ENCODE measurements at places on chromosomes 11 and 22.

GRCh38 chr11:130129922-130130321 lies 29.7 kb upstream of the ST14 start:
- no peak for DNase-seq

GRCh38 chr11:108927791-108928545 lies 263.1 kb downstream of the DDX10 start:
- DNase-seq: no peak

DNA sequence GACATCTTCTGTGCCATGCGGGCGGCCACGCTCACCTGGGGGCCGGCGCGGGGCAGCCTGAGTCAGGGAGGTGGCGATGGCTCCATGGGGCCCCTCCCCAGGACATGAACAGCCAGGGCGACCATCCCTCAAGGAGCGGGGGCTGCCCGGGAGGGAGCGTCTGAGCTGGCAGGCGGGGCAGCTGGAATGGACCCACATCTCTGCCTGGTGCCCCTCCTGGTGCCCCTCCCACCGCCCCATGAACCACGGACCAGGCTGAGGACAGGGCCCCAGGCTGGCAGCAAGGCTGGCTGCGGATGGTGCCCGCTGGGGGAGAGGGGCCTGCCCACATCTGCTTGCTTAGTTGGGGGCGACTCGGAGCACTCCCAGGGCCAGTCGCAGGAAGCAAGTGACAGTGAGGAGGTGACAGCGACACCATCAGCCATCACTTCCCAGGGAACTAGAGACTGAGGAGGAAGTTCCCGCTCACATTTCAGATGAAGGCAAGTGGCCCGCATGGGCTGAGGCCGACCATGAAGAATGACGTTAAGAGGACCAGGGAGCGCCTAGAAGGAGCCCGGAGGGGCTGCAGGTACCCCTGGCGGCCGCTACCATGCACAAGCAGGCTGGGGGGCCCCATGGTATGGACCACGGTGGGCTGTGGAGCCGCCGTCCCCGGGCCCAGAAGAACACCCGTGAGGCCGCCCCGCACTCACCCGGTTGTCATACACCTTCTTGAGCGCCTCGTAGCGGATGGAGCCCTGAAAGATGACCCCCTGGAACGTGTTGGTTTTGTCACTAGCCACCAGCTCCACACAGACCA lies 37.3 kb downstream of the KIAA0930 start:
- DNase-seq: no peak

- peak; percentile 70 for DNase-seq
These were observed at the start of gene SLC6A5 for GRCh38 chr11:20599221-20600019. Gene SLC6A5 (plus strand): TSS chr11:20599608. CDS start chr11:20599673, 65 bp downstream.

DNA sequence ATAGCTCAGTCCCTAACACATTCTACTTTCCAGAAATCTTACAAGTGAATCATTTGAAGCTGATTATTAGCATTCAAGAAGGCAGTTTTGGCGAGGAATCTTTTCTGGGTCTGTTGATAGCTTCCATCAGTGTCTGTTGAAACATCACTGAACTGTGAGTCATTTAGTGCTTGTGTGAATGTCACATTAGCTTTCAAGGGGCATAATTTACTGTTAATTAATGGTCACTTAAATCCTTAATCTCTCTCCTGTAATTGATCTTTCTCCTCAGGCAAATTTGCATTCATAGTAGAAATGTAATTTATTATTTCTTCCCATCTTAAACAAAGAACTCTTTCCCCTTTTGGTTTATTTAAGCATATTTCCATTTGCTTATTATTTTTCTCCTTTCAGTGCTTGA lies 2.6 kb downstream of the HTR3B start:
- no peak for DNase-seq

- no peak for DNase-seq
These were observed 655.6 kb downstream of the ETS1 start for GRCh38 chr11:127931803-127932202.

GRCh38 chr11:28736256-28736655 lies 628.1 kb downstream of the METTL15 start:
- DNase-seq: no peak

GRCh38 chr11:47355283-47356128 lies 3.0 kb upstream of the MYBPC3 start:
- DNase-seq: peak; percentile 92

- no peak for DNase-seq
These were observed 32.7 kb upstream of the HTR3A start for GRCh38 chr11:113942256-113942655.

DNA sequence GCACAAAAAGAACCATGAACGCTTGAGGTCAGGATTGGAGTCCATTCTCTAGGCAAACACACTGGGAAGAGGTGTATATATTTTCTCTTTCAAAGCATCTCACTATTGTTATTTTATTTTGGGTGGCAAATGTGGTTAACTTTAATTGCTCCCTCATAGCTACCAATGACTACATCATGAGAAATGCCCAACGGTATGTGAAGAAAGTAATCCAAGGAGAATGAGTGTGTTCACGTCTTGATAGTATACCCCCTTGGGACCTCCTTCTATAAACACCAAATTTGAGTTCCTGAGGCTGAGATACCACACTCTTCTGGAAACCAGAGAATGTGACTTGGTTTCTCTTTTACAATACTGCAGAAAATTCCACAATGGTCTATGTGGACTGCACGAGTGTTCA lies 15.8 kb downstream of the OR8D1 start:
- no peak for DNase-seq
